ENCODE measurements at places on chromosomes 13 and 19.

DNA sequence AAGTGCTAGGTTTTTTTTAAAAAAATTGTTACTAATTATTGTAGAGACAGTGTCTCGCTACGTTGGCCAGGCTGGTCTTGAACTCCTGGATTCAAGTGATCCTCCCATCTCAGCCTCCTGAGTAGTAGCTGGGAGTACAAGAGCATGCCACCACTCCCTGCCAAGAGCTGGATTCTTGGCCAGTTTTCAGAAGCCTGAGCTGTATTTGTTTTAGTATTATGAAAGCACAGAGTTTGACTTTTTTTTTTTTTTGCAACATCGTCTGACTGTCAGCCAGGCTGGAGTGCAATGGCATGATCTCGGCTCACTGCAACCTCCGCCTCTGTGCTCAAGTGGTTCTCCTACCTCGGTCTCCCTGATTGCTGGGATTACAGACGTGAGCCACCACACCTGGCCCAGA is 7.0 kb downstream of the ARMC6 start:
- DNase-seq = no peak

- DNase-seq = no peak
Observed at GRCh38 chr13:65926750-65927171, 1303.4 kb downstream of the PCDH9 start.

DNA sequence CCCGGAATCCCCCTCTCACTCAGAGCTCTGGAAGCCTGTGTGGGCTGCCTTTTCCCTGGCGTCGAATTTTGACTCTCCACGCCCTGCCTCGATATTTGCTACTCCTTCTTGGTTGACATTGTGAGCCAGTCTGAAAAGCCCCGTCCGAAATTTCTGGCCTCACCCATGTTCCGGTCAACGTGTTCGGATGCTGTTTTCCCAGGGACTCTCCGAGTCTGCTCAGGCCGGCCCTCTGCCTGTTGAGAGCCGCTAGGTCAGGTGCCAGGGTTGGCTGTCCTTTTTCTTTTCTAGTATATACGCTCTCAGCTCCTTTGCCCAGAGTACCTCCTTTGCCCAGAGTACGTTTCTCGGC is 6.8 kb upstream of the DGKH start:
- no peak for DNase-seq

- DNase-seq = no peak
Observed at GRCh38 chr13:24220086-24220703, 59.7 kb downstream of the SPATA13 start.

- no peak for DNase-seq
Observed at GRCh38 chr13:111337206-111337605, 16.8 kb downstream of the TEX29 start.

GRCh38 chr19:10424011-10424637 is 3.8 kb downstream of the PDE4A start:
- DNase-seq = peak; percentile 45

GRCh38 chr19:29019403-29019802 is 193.5 kb downstream of the UQCRFS1 start:
- DNase-seq = no peak

- no peak for DNase-seq
Observed at GRCh38 chr13:42364613-42365000, 92.7 kb downstream of the AKAP11 start.

DNA sequence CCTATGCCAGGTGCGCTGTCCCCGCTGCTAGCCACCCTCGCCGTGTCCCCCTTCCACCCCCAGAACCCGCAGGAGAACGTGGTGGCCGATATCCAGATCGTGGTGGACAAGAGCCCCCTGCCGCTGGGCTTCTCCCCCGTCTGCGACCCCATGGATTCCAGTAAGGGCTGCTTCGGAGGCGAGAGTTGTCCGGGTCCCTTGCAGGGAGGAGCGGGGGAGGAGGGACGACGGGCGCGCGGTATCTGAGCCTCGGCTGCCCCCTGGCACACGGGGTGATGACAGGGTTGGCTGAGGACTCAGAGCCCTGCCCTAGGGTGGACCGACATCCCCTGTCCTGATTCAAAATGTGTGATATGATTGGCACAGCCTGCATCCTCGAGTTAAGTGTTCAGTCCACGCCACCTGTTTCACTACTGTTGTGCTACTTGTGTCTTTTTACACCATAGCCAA is 653 bp downstream of the MVB12A start:
- peak; percentile 4 for DNase-seq

- no peak for DNase-seq
Observed at GRCh38 chr13:33696530-33696929, 121.4 kb upstream of the RFC3 start.

All from amygdala (tissue), 56 donors.